Activated CD4-positive, alpha-beta T cell treated with anti-CD3 and anti-CD28 coated beads, Interleukin-2, amount 10 ng/mL, durations not matched to agents 24 days and 14 days (primary cell): ENCODE measurements at places on chromosomes 2 and 18. TPM values are rescaled to one million over a fixed set of nuclear protein-coding genes. Genes with fewer than 3 reads are reported as not detected.

KIAA2012 gene
- not detected in 2 replicates for total RNA-seq

DNA sequence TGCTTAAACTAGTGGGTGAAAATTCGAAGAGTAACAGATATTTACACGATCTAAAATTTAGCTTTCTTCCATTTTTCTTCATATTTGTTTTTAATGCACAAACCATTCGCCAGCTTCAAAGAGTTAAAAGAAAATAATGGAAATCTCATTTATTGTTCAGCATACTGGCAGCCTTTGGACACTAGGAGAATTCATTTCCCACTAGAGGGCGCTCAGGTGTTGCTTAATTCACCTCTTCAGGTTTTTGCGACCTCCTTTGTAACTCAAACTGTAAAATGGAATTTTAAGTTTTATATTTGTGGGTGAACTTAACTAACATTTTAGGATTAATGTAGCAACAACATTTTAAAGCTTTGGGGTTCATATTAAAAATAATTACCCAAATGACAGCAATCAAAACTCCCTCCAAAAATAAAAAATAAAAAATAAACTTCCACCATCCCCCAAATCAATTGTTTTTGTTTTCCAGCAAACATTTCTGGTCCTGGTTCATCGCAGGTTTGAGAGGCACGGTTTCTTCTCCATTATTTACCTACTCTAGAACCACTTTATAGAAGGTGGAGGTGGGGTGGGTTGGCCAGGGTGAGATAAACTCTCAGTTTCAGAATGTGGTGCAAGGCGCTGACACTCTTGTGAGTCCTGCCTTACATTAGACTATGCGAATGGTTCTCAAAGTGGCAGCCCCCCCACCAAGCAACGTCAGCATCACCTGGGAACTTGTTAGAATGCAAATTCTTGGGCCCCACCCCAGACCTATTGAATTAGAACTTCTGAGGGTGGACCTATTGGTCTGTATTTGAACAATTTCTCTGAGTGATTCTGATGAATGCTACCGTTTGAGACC is 24.7 kb upstream of the PNPT1 start:
- peak; percentile 84 for DNase-seq

CNDP1 gene
- total RNA-seq: not detected in 2 replicates

DNA sequence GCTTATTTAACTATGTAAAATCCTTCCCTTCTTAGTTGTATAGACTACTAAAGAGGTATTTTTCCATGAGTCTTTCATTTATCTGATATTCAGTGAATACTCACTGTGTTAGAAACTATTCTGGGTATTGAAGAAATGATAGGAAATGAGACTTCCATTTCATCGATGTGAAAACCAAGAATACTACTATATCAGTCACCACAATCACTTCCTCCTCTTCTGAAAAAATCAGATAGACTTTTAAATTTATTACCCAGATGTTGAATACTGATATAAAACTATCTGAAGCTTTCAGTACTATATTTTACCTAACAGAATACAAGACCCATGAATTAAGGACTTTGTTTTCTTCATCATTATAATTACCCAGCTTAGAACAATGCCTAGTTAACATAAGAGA is 1801.1 kb upstream of the CELF4 start:
- DNase-seq: no peak
